ENCODE measurements at places on chromosomes 5 and 9. TPM values are rescaled to one million over a fixed set of nuclear protein-coding genes. Genes with fewer than 3 reads are reported as not detected.

- H3K4me3 ChIP-seq = no peak overlapping the region
- H3K27ac ChIP-seq = no peak overlapping the region
- DNase-seq = no peak
- no peaks in the 10 kb centered on the region for H3K27me3 ChIP-seq
- no peaks in the 10 kb centered on the region for H3K36me3 ChIP-seq
- no peaks in the 10 kb centered on the region for H3K4me1 ChIP-seq
Measured at GRCh38 chr9:74726581-74726980, 161.1 kb downstream of the TRPM6 start.

- no peak overlapping the region for H3K27ac ChIP-seq
- no peaks in the 10 kb centered on the region for H3K27me3 ChIP-seq
- H3K36me3 ChIP-seq = no peaks in the 10 kb centered on the region
- no peak overlapping the region for H3K4me3 ChIP-seq
Measured at GRCh38 chr5:154285661-154286408, 95.3 kb downstream of the GALNT10 start.

SHOC1 gene
- not detected for total RNA-seq

DNA sequence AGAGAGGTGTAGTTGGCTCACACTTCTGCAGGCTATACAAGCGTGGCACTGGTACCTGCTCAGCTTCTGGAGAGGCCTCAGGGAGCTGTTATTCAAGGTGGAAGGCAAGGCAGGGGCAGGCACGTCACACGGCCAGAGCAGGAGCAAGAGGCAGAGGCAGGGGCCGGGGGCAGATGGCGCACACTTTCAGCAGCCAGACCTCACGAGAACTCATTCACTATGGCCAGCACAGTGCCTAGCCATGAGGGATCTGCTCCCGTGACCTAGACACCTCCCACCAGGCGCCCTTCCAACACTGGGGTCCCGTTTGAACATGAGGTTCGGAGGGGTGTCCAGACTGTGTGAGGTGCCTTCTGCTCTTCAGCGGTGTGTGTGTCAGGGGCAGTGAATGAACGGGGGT, 71.0 kb upstream of the FCN1 start:
- H3K27ac ChIP-seq = no peak overlapping the region
- DNase-seq = no peak
- H3K4me1 ChIP-seq = no peaks in the 10 kb centered on the region

GRCh38 chr9:75138260-75139040, 50.1 kb downstream of the OSTF1 start:
- no peak overlapping the region for H3K4me3 ChIP-seq
- DNase-seq = no peak
- H3K27me3 ChIP-seq = no peaks in the 10 kb centered on the region
- no peak overlapping the region for H3K27ac ChIP-seq

DNA sequence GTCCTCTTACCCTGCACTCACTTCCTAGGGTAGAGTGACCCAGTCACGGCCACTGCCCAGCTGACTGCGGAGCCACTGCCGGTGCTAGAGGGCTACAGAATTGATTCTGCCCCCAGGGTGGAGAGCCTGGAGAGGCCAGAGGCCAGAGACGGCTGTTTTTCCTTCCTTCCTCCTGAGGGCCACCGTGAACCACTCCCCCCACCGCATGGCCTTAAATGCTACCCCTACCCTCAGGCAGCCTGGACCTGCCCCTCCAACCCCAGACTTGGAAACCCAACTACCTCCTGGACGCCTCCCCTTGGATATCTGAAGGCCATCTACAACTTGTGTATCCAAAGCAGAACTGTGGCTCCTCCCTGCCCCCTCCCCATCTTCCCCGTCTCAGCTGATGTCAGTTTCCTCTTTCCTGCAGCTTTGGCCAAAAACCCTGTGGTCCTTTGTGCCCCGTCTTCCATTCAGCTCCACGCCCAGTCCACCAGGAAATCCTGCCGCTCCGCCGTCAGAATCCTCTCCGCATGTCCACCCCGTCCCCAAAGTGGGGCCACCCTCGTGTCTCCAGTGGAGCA, 16.3 kb downstream of the SH2D3C start:
- H3K27ac ChIP-seq = peak overlapping the region; percentile 55
- H3K27me3 ChIP-seq = no peaks in the 10 kb centered on the region
- peak; percentile 29 for DNase-seq
- no peak overlapping the region for H3K4me3 ChIP-seq
- no peaks in the 10 kb centered on the region for H3K4me1 ChIP-seq
- H3K36me3 ChIP-seq = no peaks in the 10 kb centered on the region

DNA sequence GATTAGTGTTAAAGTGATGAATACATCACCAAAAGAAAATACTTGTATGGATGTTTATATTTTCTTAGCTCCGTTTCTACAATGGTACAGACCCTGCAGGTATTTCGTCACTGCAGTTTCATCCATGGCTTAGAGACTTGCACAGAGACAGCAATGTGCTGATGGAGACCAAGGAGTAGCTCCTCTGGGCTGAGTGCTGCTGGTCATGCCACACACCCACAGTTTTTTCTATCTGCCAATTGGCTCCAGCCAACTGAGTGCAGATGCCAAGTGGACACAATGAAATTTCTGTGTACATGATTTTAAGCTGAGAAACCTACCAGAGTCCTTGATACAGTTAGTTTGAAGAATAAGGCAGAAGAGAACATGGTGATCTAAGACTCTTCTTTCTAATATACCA, 145.9 kb upstream of the ADCY2 start:
- DNase-seq = no peak
- H3K36me3 ChIP-seq = no peaks in the 10 kb centered on the region
- H3K27me3 ChIP-seq = no peaks in the 10 kb centered on the region
- H3K27ac ChIP-seq = no peak overlapping the region
- H3K4me1 ChIP-seq = no peaks in the 10 kb centered on the region
- no peak overlapping the region for H3K4me3 ChIP-seq

GRCh38 chr9:16062542-16063240, 509.8 kb downstream of the CCDC171 start:
- no peaks in the 10 kb centered on the region for H3K36me3 ChIP-seq
- no peak overlapping the region for H3K27ac ChIP-seq
- DNase-seq = no peak
- no peak overlapping the region for H3K4me3 ChIP-seq
- H3K4me1 ChIP-seq = no peaks in the 10 kb centered on the region

DNA sequence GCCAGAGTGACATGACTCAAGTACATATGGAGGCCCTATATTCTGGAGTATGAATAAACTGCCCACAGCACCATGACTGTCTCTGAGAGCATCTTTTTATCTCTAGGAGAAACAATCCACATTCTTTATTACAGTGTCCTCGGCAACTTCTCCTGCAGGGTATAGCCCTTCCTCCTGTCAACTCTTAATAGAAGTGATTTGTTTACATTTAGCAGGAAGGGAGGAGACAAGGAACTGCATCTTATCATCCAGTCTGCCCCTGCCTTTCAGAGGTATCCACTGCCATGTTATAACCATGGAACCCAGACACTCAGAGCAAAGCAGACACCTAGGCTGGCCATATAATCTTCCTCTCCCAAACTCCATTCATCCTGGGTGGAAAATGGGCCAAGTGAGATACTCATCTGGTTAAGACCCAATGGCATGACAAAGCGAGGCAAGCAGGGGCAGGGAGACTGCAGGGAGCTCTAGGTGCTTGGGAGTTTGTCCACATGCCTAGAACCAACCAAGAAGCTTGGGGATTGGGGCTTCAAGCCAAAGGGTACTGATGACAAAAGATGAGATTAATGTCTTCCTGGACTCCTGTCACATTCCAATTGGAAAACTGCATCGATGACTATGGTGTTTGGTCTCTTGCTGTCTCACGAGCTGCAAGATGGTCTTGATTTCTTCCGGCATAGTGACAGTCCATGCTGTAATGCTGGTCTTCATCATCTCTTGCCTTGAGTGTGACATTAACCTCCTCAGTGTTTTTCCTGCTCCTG, 620.5 kb upstream of the KLF4 start:
- H3K27me3 ChIP-seq = no peaks in the 10 kb centered on the region
- no peaks in the 10 kb centered on the region for H3K4me1 ChIP-seq
- H3K27ac ChIP-seq = no peak overlapping the region
- DNase-seq = no peak
- H3K4me3 ChIP-seq = no peak overlapping the region

GRCh38 chr5:86570427-86571083, 47.2 kb upstream of the COX7C start:
- no peak overlapping the region for H3K27ac ChIP-seq
- no peaks in the 10 kb centered on the region for H3K36me3 ChIP-seq
- H3K27me3 ChIP-seq = no peaks in the 10 kb centered on the region
- H3K4me3 ChIP-seq = no peak overlapping the region
- DNase-seq = no peak

SGTB gene
- total RNA-seq = 3.6 TPM

RASEF gene
- total RNA-seq = 59.7 TPM

- H3K36me3 ChIP-seq = no peaks in the 10 kb centered on the region
- no peak overlapping the region for H3K27ac ChIP-seq
- H3K4me1 ChIP-seq = no peaks in the 10 kb centered on the region
- DNase-seq = no peak
- no peaks in the 10 kb centered on the region for H3K27me3 ChIP-seq
Measured at GRCh38 chr9:123606141-123606540, 250.1 kb downstream of the CRB2 start.

PLEKHG4B gene
- total RNA-seq = 1.3 TPM

Data from body of pancreas (tissue), 4 donors.